ENCODE measurements at places on chromosomes 11 and 22.

DNA sequence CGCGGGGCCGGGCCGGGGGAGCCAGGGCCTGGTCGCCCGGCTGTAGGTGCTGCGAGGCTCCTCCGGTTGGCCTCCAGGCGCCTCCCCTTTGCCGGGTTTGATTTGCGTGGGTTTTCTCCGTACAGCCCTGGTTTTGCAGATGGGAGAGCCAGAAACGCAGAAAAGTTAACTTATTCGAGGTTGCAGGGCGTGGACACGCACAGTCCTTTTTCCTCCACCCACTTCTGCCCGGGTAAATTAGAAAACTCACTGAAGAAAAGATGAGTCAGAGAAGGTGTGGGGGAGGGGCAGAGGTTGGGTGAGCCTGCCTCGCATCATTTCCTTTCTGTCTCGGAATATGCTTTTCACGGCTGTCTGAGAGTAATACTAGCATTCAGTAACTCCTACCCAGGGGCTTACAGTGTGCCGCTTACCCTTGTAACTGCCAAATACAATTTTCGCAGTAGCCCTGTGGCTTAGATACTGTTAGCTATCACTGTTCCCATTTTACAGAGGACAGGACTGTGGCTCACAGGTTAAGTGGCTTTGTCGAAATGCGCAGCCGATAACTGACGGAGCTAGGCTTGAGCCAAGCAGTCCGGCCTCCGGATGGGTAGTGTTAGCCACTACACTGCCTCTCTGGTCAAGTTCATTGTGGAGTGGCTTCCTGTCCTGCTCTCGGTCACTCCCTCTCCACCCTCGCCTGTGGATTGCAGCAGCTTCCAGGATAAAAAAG is 812 bp downstream of the FADD start:
- peak; percentile 92 for DNase-seq

DNA sequence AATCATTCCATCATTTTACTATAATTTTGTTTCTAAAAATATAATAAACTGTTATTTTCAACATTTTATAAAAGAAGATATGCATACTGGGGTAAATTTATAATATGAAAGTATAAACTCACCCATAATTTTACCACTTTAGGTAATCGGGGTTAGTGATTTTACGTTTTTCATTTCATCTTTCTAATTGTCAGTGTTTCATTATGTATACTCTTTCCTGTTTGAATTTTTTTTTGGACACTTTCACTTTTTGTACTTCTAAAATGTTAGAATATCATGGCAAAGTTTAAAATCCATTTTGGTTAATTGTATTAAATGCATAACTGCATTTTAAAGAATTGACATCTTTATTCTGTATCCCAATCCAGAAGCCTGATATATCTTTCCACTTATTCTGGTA is 115.8 kb downstream of the METTL15 start:
- no peak for DNase-seq

DNA sequence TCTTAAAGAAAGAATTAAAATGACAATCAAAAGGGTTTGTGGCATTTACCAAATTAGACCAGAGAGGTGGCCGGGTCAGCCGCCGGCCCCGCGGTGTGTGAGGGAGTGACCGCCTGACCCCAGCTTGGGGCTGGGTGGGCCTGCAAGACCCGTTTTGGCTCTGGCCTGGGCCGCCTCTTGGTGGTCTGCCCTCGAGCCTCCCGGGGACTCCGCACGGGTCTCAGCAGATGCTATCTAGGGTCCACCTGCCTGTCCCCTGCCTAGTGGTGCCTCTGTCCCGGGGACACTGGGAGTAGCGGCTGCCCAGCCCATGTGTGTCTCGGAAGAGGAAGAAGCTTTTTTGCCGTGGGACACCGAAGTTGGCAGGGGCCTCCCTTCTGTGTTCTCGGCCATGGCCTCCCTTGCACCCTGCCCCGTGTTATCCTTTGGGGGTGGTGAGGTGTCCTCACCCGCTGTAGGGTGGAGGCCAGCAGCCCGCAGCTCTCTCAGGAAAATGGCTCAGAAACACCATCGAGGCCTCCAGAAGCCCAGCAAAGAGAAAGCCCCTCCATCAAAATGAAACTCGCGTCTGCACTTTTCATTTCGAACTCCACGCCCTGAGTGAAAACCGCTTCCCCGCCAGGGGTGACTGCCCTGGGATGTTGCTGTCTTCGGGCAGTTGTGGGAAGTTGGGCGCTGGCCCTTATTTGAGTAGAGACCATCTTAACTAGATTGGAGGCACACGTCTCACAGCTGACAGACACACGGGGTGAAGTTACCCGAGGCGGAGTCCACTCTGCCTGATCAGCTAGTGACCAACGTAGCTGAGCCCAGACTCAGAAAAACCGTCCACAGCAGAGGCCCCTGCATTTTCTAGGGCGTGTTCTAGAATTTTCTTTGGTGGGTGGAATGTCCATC is 8.0 kb downstream of the CCND1 start:
- no peak for DNase-seq

DNA sequence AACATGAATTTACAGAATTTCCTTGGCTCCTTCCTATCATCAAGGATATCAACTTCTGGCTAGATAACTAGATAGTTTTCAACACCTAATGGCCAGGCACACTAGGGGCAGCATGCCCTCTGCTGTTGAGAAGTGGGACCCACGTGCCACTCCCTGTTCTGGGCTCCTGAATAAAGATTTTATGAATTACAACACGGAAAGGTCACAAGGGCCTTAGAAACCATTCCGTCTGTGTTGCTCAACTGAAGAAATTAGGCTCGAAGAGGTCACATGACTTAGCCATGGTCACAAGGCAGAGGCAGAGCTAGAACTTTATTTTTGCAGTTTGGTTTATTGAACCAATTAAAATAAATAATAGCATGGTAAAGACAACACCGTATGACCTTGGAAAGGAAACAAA is 36.0 kb downstream of the PRCP start:
- peak; percentile 19 for DNase-seq

DNA sequence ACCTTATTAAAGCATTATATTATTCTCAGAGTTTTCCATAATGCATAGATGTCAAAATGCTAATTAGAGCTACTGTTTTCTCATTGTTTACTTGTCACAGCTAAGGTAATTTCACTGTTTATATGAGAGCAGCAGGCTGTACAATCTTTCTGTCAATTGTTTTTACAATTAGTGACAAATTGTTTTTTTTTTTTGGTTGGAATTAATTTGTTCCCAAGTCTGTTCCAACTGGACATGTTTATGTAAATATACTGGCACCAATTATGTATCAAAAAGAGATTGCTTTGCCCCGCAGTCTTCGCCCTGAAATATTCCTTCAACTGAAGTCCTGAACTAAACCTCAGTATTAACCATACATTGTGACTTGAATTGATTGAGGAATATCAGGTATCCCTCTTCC is 72.3 kb upstream of the GRIA4 start:
- no peak for DNase-seq

- peak; percentile 40 for DNase-seq
Measured at GRCh38 chr11:94171693-94172440, 43.2 kb downstream of the PANX1 start.

DNA sequence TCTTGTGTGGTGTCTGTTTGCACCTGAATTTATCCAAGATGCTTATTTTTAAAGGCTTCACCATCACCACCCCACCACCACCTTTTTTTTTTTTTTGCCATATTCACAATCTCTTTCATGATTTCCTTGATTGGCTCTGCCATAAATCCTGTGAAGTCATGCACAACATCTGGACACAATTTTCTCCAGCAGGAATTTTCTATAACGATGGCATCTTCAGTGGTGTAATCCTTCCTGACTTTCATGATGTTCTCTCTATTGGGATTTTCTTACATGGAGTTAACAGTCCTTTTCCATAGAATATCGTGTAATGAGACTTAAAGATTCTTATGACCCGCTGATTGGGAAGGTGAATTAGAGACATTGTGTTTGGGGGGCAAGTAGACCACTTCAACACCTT is 17.8 kb downstream of the ZFP91 start:
- no peak for DNase-seq

- no peak for DNase-seq
Measured at GRCh38 chr11:11956006-11956405, 52.4 kb downstream of the DKK3 start.

DNA sequence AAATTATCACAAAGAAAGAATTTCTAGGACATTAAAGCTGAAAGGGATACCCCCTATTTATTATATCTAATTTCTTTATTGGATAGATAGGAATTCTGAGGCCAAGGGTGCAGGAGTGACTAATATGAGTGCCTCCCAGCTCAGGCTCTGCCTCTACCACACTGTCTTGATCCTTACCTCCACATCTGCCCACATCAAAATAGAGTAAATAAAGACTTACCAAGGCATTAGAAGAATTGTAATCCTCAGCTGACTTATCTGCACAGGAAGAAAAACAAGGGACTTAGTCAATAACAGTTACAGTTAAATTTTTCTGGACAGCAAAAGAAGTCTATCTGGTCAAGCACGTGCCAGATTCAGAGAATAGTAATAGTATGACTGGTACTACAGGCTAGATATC is 72.6 kb upstream of the GDPD4 start:
- DNase-seq: no peak

- no peak for DNase-seq
Measured at GRCh38 chr11:85955531-85955930, 100.3 kb downstream of the CCDC83 start.

GRCh38 chr11:115146425-115146824 is 357.8 kb downstream of the CADM1 start:
- DNase-seq: no peak

- DNase-seq: no peak
Measured at GRCh38 chr11:102012946-102013345, 34.3 kb upstream of the CFAP300 start.

DNA sequence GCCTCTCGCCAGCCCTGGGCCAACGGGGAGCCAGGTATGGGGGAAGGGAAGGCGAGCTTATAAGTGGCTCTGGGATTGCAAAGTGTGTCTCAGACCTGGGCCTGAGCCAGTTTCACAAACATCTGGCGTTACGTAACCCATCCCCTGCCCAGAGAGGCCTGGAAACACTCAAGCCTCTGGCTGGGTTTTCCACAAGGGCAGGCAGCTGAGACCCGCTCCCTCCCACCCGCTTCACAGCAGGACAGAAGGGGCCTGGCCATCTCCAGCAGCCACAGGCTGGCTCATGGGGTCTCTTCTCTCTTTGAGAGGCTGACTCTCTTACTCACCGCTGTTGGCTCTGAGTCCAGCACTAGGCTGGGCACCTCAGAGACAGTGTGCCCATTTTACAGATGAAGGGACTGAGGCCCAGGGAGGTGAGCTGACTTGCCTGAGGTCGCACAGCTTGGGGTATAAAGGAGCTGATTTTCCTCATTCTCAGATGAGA is 44.5 kb downstream of the TRIOBP start:
- no peak for DNase-seq

DNA sequence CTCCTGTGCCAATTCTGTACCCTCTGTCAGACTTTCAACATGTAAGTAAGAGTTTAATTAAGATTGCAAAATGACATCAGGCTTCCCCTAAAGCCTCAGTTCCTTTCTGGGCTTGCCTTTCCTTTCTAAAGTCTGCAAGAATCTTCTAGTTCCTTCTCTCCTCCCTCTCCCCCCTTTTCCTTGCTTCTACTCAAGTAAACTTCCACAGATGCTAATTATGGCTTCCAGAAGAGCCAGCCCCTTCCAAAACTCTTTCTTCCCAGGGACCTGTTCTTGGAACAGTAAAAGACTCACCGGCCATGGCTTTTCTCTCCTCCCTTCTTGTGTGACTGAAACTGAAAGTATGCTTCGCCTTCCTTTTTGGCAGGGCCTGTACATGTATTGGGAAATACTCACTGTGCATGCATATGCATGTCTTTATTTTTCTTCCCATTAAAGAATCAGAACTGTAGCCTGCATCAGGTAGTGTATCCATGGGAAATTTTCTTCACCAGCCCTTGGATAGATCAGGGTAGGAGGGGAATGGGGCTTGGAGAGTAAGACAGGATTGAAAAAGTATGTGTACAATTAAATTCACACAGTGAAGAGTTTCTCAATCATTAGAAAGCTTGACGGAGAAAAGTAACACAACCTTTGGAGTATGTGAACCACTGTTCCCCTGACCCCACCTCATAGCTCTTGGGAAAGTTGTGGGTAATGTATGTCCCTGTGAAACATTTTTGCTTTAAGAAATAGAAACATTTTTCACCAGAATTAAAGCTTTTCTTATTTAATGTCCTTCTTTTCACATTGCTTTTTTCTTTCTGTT is at the start of gene CASP1:
TSS of gene CASP1 (minus strand) at position 332 of the 808 bp plus-strand sequence. CDS start at position 301, 31 bp downstream.
- DNase-seq: peak; percentile 63

DNA sequence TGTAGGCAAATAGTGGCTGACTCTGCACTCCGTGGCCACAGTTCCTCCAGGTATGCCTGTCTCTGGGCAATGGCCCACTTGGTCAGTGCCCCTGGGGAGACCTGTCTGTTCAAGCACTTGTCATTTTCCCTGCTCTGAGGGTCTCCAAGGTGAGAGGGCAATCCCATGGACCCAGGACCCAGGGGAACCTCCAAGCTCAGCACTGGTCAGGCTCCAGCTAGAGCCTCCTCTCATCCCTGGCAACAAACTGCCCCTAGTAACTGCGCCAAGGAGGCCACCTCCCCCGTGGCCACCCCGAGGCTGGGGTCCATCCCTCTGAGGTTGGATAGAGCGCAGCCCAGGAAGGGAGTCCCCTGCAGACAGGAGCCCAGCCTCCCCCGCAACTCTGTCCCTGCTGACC is 713 bp upstream of the ANKK1 start:
- DNase-seq: no peak

GRCh38 chr11:1548221-1549070 is 23.6 kb downstream of the DUSP8 start:
- DNase-seq: no peak

DNA sequence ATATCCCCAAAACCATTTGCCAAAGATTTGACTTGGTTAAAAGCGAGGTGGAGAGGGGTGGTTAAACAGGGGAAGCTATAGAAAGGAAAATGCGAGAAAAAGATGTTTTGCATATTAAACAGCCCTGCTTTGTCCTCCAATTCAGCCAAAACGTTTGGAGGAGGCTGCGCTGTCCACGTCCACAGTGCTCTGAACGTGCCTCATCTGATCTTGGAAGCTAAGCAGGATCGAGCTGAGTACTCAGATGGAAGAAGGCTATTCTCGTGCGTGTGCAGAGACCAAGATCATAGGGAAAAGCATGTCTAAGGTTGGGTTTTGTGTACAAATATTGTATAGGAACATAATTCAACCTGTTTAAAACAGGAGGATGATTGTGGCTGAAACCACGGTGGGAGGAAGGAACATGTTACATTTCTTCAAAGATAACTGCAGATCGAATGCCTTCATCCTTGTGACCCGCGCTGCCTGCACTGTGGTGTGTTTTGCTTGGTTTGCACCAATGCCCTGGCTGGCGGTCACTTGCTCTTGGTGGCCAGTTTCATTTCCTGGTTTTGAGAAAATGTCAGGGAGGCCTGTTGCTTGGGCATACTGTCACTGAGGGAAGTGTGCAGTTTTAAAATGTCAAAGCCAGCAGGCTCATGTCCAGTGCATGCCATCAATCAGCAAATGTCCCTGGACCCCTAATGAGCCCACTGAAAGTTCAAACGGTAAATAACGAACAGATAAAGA is 40.4 kb downstream of the FLI1 start:
- DNase-seq: no peak

DNA sequence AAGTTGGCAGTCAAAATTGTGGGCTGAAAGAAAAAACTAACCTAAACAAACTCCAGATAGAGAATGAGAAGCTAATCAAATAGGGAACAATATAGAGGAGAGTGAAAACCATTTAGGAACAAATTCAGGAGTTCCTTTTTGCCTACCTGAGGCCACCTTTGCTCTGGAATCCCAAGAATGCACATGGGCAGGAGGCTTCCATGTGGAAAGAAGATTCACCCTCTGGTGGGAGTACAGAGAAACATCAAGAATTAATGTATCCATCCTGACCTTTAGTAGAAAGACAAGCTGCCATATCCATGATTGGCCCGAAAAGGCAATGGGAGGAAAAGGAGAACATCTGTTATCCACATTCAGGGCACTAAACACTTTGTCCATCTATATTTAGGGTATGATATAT is 35.0 kb upstream of the MRGPRX1 start:
- DNase-seq: no peak
